H9 (cell line): ENCODE measurements at places on chromosomes 1 and 21.
A peak's percentile ranks its signal among the peaks of the same experiment; 100 is the strongest.

DNA sequence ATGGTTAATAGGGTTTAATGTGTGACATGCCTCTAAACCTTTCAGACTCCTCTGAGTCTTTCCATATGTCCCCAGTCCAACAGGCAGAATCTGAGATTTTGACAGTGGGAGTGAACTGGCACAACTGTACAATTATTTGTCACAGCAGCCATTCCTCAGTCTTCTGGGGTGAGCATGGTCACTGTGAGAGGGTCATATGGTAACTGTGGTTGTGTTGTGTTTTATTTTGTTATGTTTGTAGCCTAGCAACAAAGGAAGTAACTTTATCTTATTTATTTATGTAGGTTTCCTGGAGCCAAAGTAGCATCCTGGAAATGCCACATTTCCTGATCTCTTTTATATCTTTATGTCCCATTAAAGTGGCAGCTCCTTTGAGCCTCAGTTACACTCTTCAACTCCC lies 1067.9 kb downstream of the TTLL7 start:
- no peaks in the 10 kb centered on the region for H3K36me3 ChIP-seq
- no peaks in the 10 kb centered on the region for H3K27me3 ChIP-seq
- H3K4me3 ChIP-seq, result no peak overlapping the region
- no peak overlapping the region for H3K27ac ChIP-seq
- no peaks in the 10 kb centered on the region for H3K4me1 ChIP-seq

GRCh38 chr21:43294194-43294902 lies 125.5 kb downstream of the CRYAA start:
- H3K36me3 ChIP-seq, result no peaks in the 10 kb centered on the region
- no peaks in the 10 kb centered on the region for H3K27me3 ChIP-seq
- H3K27ac ChIP-seq, result no peak overlapping the region
- DNase-seq, result no peak
- H3K4me1 ChIP-seq, result no peaks in the 10 kb centered on the region

- peak; percentile 66 for DNase-seq
- H3K27me3 ChIP-seq, result peaks cover 39% of the 10 kb centered on the region; the same call in 1 of the 2 replicates
- no peak overlapping the region for H3K27ac ChIP-seq
- no peaks in the 10 kb centered on the region for H3K36me3 ChIP-seq
These were observed 1.2 kb downstream of the GPR88 start for GRCh38 chr1:100538913-100539835.

DNA sequence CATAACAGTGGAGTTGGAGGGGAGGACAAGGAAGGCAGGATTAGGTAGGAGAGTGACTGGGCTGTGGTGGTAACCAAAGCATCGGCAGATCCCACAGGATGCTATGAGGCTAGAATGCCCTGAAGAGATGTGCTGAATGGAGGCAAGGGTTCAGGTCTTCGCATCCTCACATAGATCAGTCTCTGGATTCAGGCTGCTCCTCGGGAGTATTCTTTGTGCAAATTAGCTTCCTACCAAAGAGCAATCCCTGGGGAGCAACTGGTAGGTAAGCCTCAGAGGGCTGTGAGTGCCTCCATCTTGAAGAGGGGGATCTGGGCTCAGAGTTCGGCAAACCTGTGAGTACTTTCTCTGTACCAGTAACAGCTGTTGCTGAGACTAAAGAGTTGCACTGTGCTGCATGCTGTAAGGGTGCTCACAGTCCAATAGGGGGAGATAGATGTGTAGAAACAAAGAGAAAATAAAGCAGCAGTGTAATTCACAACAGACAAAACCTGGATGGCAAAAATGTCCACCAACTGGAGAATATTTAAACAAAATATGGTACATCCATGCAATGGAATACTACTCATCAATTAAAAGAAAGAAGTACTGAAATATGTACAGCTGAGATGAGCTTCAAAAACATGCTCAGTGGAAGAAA lies 322.4 kb upstream of the DEPDC1 start:
- no peaks in the 10 kb centered on the region for H3K27me3 ChIP-seq
- H3K4me3 ChIP-seq, result no peak overlapping the region
- no peaks in the 10 kb centered on the region for H3K36me3 ChIP-seq
- no peaks in the 10 kb centered on the region for H3K4me1 ChIP-seq
- H3K27ac ChIP-seq, result no peak overlapping the region

- DNase-seq, result no peak
- H3K4me3 ChIP-seq, result no peak overlapping the region
- no peaks in the 10 kb centered on the region for H3K27me3 ChIP-seq
- H3K36me3 ChIP-seq, result no peaks in the 10 kb centered on the region
These were observed 451.4 kb downstream of the PTPRU start for GRCh38 chr1:29687601-29688244.

DNA sequence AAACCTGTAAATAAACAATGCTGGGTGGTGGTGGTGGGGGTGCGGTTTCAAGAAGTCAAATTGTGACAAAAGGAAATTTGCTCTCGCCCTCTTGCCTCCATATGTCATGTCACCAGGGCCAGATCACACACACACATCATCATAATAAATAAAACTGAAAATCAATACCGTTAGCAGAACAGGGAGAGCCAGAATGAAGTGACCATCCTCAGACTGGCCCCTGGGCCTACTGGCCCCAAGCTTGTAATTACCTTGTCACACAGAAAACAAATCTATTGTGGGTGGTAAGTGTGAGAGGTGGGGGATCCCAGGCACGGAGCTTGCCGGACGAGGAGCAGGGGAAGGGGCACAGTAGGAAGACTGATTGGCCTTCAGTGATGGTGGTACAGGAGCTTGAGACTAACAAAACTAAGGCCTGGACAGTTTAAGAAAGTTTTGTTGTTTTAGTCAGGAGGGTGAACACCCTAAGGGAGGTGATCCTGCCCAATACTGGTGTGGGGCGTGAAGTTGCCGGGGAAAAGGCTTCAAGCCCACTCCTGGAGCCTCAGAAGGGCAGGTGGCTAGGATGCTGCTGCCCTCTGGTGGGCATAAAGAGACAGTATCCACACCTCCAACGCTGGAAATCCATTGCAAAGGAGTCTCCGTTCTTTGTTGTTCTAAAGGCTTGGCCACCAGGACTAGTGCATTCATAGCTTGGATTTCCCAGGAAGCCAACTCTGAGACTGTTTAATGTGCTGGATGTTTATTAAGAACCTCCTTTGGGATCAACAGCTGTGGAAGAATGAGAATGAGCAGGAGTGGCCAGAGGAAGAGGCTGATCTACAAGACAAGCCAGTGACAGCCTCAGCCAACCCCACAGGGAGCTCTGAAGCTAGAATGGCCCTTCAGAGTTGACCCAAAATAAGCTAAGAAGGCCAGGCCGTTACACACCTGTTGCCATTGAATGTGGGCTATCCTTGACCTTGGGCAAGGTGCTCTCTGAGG lies 8.1 kb upstream of the C1orf216 start:
- H3K27ac ChIP-seq, result no peak overlapping the region
- peaks cover 2% of the 10 kb centered on the region for H3K36me3 ChIP-seq
- H3K4me1 ChIP-seq, result no peaks in the 10 kb centered on the region
- no peak overlapping the region; the same call in 2 of the 3 replicates for H3K4me3 ChIP-seq

GRCh38 chr1:66890621-66891020 lies 34.0 kb downstream of the DNAI4 start:
- H3K4me1 ChIP-seq, result no peaks in the 10 kb centered on the region
- no peak overlapping the region for H3K27ac ChIP-seq
- no peak for DNase-seq
- H3K36me3 ChIP-seq, result no peaks in the 10 kb centered on the region

DNA sequence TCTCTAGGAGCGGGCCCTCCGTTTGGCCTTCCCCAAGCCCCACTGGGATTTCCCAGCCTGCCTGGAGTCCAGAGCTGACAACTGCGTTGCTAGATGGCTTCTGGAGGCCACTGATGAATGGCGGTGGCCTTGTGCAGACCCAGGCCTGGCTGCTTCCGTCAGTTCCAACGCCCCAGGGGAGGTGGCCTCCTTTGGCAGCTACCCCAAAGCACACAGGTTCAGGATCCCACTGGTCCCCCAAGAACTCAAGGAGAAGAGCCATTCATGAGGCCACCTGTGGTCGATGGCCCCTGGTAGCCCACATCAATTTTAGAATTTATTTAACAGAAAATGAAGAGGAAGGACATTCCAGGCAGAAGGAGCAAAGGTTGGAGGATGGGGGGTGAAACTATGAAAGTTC lies 85.2 kb downstream of the LACTBL1 start:
- DNase-seq, result no peak
- no peaks in the 10 kb centered on the region for H3K27me3 ChIP-seq
- H3K36me3 ChIP-seq, result no peaks in the 10 kb centered on the region
- no peak overlapping the region for H3K4me3 ChIP-seq

- peak; percentile 72 for DNase-seq
- no peaks in the 10 kb centered on the region; the same call in 1 of the 2 replicates for H3K4me1 ChIP-seq
- no peak overlapping the region for H3K27ac ChIP-seq
- no peak overlapping the region for H3K4me3 ChIP-seq
- peaks cover 23% of the 10 kb centered on the region for H3K36me3 ChIP-seq
These were observed 44.1 kb downstream of the UCK2 start for GRCh38 chr1:165871311-165872067.

- peaks cover 19% of the 10 kb centered on the region; the same call in 2 of the 3 replicates for H3K36me3 ChIP-seq
- no peak overlapping the region for H3K4me3 ChIP-seq
- H3K27me3 ChIP-seq, result no peaks in the 10 kb centered on the region
- no peak overlapping the region for H3K27ac ChIP-seq
These were observed 7.1 kb downstream of the COL6A1 start for GRCh38 chr21:45988366-45989347.

- H3K4me1 ChIP-seq, result no peaks in the 10 kb centered on the region
- no peaks in the 10 kb centered on the region for H3K36me3 ChIP-seq
- no peak overlapping the region for H3K27ac ChIP-seq
- H3K4me3 ChIP-seq, result no peak overlapping the region
These were observed 20.2 kb upstream of the FAM131C start for GRCh38 chr1:16093611-16094010.

- peak within 1 kb of the TSS; percentile 70 for H3K27ac ChIP-seq
- H3K4me1 ChIP-seq, result no peaks in the 10 kb centered on the region
- DNase-seq, result peak; percentile 95
- H3K4me3 ChIP-seq, result peak within 1 kb of the TSS; percentile 97
- no peaks in the 10 kb centered on the region; the same call in none of the 3 replicates for H3K36me3 ChIP-seq
- no peaks in the 10 kb centered on the region for H3K27me3 ChIP-seq
These were observed at the start of gene EIF2D for GRCh38 chr1:206612129-206612876. Gene EIF2D, minus strand, starts transcription at chr1:206612465. Its CDS starts 123 bp downstream, at chr1:206612342.

DNA sequence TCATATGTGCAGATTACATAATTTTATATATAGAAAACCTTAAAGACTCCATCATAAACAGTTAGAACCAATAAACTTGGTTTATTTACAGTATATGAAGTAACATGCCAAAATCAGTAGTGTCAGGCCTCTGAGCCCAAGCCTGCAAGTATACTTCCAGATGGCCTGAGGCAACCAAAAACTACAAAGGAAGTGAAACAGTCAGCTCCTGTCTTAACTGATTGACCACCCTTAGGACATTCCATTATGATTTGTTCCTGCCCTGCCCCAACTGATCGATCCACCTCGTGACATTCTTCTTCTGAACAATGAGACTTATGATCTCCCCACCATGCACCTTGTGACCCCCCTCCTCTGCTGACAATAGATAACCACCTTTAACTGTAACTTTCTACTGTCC lies 630.3 kb downstream of the AMY1C start:
- H3K27me3 ChIP-seq, result no peaks in the 10 kb centered on the region
- no peak for DNase-seq

GRCh38 chr1:230879778-230880177 lies 11.5 kb upstream of the C1orf198 start:
- no peaks in the 10 kb centered on the region for H3K36me3 ChIP-seq
- no peak overlapping the region for H3K27ac ChIP-seq
- 0 out of 2 replicates have a peak, but pooled peaks cover 2% of the 10 kb centered on the region for H3K4me1 ChIP-seq
- DNase-seq, result no peak
- H3K4me3 ChIP-seq, result no peak overlapping the region
- no peaks in the 10 kb centered on the region for H3K27me3 ChIP-seq

GRCh38 chr1:22442212-22442894 lies 9.3 kb upstream of the ZBTB40 start:
- H3K4me3 ChIP-seq, result no peak overlapping the region
- H3K27ac ChIP-seq, result no peak overlapping the region
- peaks cover 3% of the 10 kb centered on the region; the same call in 1 of the 2 replicates for H3K4me1 ChIP-seq
- H3K27me3 ChIP-seq, result no peaks in the 10 kb centered on the region

DNA sequence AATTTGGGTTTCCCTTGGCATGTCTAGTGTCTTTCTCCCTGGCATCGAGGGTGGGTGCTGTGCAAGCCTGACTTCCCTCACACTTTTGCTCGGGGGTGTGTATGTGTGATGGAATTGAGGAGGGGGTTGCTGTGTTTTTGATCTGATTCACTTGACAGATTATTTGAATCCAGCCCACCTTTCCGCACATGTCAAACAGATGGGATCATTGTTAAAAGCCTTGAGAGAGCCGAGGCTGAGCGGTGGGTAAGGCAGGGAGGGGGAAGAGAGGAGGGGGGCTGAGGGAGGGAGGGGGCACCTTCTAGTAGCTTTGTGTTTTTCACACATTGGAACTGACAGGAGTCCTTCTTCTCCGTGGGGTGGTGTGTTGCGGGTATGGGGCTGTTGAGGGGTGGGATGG lies 90.0 kb downstream of the PAPPA2 start:
- no peak for DNase-seq
- no peaks in the 10 kb centered on the region for H3K27me3 ChIP-seq
- peaks cover 8% of the 10 kb centered on the region; the same call in 1 of the 2 replicates for H3K4me1 ChIP-seq
- H3K27ac ChIP-seq, result no peak overlapping the region
